ENCODE measurements at places on chromosomes 3 and 15. TPM values are rescaled to one million over a fixed set of nuclear protein-coding genes. Genes with fewer than 3 reads are reported as not detected.

Gene SLC51A
- 7.2 TPM for polyA plus RNA-seq

Gene CCR9
- 0.11 TPM for polyA plus RNA-seq

- DNase-seq: no peak
These were observed 29.6 kb upstream of the CEMIP start for GRCh38 chr15:80749589-80749988.

DNA sequence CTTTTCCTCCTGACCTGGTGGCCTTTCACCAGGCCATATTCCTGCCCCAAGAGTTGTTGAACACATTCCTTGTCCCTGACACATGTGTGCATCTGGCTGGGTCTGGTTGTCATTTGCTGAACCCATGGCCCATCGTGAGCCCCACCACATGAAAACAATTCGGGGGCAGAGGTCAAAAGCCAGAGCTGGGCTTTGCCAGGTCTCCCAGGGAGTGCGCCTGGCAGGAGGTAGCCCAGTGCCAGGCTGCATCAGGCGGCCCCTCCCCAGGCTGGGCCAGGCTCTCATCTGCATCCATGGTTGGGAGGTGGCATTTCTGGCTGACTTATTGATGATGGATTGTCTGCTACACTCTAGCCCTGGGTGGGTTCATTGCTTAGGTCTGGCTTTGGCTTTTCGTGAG, 30.9 kb downstream of the SPSB4 start:
- DNase-seq: no peak

Gene MYO5C
- 38.7 TPM for polyA plus RNA-seq

- no peak for DNase-seq
These were observed 165.4 kb downstream of the CTNNB1 start for GRCh38 chr3:41364736-41365135.

GRCh38 chr3:184003187-184003967, 14.3 kb downstream of the ABCC5 start:
- DNase-seq: no peak

DNA sequence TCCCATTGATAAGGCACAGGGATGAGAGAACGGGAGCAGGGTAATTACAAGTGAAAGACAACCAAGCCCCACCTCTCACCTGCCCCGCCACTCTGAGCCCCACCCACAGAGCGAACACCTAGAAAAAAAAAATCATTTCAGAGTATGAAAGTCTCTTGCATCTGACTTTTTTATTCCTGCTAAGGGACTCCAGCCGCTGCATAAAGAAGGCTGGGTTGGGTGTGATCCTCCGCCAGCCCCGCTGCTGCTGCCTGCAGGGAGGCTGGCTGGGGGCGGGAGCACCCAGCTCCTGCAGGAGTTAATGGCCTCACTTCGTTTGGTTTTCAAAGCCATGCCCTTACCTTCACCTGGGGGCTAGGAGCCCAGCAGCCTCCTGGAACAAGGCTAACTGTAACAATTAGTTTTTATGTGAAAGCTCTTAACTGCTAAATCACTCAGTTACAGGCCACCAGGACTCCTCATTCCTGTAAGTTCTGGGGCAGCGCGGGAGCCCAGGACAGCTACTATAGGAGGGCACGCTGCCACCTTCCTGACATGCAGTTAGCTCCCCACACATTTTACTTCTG, 78.0 kb upstream of the SNRPA1 start:
- no peak for DNase-seq

GRCh38 chr3:10996345-10997013, 3.9 kb downstream of the SLC6A1 start:
- no peak for DNase-seq

- DNase-seq: no peak
These were observed 345.1 kb downstream of the FEZF2 start for GRCh38 chr3:62028236-62028635.

Gene ADIPOQ
- 0.07 TPM for polyA plus RNA-seq

- no peak for DNase-seq
These were observed 7.0 kb downstream of the SUCLG2 start for GRCh38 chr3:67647390-67647878.

Gene PLD1
- polyA plus RNA-seq: 4.9 TPM

Gene IREB2
- polyA plus RNA-seq: 71.0 TPM

Gene VIPR1
- polyA plus RNA-seq: 11.2 TPM

- DNase-seq: no peak
These were observed 605.5 kb downstream of the FHIT start for GRCh38 chr3:60645801-60646200.

DNA sequence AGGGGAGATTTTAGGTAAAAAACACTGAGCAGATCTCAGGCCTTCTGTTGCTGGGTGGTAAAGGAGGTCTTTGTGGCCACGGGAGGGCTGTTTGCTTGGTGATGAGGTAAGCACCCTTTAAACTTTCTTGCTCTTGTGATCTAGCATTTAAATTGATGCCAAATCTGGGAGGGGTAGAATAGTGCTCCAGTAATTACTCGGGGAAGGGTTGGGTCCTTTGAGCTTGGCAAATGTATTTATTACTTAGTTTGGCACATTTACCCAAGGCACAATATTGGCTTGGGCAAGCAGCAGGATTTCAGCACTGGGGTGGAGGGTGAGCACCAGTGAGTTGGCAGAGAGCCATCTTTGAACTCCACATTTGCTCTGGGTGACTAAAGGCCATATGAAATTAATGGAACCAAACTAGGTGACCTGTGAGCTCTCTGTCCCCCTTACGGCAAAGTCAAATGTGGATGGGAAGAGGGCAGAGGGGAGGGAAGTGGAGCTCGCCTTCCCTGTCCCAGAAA, 185.9 kb upstream of the ONECUT1 start:
- DNase-seq: no peak

DNA sequence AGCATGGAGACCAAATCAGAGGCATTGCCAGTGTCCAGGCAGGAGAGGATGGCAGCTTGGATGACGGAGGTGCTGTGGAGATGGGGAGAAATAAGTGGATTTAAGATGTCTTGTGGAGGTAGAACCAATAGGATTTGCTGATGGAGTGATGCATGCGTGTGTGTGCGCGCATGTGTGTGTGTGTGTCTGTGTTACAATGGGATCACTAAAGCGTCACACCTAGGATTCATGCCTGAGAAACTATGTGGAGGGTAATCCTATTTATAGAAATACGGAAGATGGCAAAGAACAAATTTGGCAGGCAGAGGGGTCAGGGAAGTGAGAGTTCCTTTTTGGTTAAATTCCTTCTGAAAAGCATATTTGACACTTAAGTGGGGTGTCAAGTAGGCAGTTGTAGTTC, 64.8 kb upstream of the ARL8B start:
- no peak for DNase-seq

Gene PIGZ
- polyA plus RNA-seq: 1.1 TPM

DNA sequence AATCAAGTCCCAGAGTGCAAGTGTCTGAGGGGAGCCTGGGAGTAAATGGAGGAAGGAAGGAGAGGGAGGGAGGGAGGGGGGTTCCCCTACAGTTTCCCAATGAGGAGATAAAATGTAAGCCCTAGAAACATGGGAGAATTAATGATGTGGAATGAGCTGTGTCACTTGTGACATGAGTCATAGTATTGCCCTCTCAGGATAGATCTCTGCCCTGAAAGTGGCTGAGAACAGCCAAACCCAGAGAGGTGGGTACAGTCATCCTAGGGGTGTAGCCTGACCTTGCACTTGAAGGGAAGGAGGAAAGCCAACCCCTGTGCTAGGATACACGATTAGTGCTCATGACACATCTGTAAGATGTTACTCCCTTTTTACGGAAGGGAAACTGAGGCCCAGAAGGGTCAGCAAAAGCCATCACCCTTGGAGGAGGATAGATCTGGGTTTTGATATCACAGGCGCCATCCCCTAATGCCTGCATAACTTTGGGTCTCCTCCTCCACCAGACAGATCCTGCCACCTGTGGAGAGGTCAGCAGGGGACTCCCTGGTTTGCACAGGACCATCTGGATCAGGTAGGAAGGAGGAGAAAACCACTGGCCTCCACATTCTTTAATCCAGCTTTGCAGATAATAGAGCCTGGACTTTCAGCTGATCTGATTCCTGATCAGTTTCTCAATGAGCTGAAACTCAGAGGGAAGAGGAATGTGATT, 23.1 kb upstream of the USP3 start:
- no peak for DNase-seq

- DNase-seq: no peak
These were observed 10.0 kb downstream of the SNTN start for GRCh38 chr3:63662500-63662899.

- no peak for DNase-seq
These were observed 366.2 kb downstream of the ZIC1 start for GRCh38 chr3:147775411-147775810.

GRCh38 chr15:71366926-71367325, 251.7 kb downstream of the THSD4 start:
- no peak for DNase-seq

Gene PRRT3
- 3.1 TPM for polyA plus RNA-seq

- no peak for DNase-seq
These were observed 144.9 kb downstream of the MEGF11 start for GRCh38 chr15:66108483-66109265.

Gene UBAP1L
- polyA plus RNA-seq: 7.1 TPM

GRCh38 chr3:121974601-121975111, 47.4 kb downstream of the ILDR1 start:
- DNase-seq: no peak

GRCh38 chr15:69561071-69561784, 108.6 kb downstream of the RPLP1 start:
- DNase-seq: no peak

Gene NR2E3
- polyA plus RNA-seq: 0.56 TPM

Gene DCLK3
- polyA plus RNA-seq: 1.4 TPM

DNA sequence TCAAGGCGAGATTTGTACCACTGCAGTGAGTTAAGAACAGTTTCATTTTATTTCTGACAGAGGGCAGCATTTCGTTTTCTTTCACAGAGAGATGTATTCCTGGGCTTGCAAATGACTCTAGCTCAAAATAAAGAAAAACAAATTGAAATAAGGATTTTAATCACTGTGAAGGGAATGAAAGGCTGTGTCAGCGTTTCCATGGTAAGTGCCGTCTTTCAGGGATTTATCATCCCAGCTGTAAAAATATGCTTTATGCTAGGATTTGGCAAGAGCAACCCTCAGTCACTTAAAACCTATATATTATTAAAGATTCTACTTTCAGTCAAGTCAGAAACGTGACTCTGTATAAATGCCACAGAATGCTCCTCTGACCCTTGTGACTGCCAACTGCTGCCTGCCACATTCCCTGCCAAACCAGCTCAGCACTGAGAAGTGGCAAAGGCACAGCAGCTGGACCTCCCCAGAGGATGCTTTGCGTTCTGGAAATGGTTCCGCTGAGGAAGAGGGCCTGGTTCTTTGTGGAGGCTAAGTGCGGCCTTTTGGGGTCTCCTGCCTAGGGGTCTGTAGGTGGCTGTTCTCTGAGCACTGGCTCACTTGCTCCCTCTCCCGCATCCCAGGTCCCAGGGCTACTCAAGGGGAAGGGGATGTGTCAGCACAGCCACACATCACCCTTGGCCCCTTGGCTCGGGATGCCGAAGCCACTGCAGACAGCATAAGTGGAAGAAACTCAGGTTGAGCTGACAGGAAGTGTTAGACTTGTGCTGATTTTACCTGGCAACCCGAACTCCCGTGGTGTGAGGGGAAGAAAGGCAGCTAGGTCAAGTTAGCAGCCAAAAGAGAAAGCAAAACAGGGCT, 56.6 kb upstream of the POMGNT2 start:
- DNase-seq: no peak
